ENCODE measurements at places on chromosomes 7 and 10.

DNA sequence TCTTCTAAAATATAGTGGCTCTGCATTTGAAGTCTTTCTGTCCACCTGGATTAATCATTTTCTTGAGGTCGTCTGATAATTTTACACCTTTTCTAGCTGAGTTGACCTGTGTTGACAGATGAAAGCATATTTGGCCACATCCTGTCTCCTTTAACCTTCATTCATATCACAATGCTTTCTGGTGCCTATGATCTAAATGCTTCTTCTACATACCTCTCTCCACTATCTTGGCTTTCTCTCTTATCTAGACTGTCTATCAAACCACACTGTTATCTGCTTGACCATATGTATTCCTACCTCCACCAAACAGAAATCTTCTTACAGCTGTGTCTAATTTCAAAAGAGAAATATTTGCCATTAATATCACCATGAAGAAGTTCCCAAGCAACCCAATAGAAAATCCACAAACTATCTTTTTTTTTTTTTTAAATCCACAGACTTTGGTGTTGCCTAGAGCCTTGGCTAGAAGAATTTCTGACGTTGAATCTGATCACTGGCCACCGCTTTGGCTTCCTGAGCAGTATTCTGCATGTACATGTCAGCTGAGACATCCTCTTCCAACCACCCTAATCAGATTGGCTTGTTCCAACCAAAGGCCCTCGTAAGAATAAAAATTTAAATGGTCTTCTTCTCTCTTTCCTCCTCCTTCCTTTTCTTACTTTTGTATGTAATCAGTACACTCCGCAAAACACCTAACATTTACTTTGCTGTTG lies 66.3 kb upstream of the SP4 start:
- no peak for DNase-seq

DNA sequence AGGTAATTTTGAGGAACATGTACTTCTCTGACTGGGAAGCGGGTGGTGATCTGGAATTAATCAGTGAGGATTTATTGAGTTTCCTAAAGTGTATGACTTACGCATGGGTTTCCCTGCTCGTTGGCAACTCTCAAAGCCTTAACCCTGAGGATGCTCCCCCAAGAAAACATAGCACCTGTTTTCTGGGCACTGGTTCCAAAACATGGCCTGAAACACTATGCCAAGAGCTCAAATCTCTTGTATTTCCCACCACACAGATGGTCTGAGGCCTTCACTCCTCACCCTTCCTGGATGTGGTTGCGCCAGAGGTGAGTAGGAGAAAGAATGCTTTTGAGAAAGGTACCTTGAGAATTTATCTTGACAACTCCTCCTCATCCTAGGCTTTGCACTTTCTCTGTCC lies 250.4 kb downstream of the FZD1 start:
- no peak for DNase-seq

DNA sequence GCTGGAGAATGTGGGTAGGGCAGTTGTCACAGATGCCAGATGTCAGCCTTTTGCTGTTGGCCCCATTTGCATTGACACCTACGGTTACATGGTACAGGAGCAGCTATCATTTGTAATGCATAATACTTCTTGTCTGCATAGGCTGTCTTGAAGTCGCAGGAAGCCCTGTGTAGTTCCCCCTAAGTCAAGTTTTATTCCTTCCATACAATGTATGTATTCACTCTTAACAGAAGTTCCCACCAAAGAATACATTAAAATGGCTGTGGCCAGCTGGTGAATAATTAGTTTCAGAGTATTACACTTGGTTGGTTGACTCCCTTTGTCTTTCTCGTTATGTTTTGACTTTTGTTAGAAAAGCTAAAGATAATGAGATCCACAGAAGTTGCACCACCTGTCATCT lies 1169.0 kb downstream of the REEP3 start:
- DNase-seq = no peak

- no peak for DNase-seq
Measured at GRCh38 chr10:23116486-23117205, 21.3 kb downstream of the MSRB2 start.

- DNase-seq = no peak
Measured at GRCh38 chr10:85060944-85061343, 732.6 kb downstream of the CCSER2 start.

- DNase-seq = no peak
Measured at GRCh38 chr7:80942261-80943041, 23.6 kb upstream of the SEMA3C start.

DNA sequence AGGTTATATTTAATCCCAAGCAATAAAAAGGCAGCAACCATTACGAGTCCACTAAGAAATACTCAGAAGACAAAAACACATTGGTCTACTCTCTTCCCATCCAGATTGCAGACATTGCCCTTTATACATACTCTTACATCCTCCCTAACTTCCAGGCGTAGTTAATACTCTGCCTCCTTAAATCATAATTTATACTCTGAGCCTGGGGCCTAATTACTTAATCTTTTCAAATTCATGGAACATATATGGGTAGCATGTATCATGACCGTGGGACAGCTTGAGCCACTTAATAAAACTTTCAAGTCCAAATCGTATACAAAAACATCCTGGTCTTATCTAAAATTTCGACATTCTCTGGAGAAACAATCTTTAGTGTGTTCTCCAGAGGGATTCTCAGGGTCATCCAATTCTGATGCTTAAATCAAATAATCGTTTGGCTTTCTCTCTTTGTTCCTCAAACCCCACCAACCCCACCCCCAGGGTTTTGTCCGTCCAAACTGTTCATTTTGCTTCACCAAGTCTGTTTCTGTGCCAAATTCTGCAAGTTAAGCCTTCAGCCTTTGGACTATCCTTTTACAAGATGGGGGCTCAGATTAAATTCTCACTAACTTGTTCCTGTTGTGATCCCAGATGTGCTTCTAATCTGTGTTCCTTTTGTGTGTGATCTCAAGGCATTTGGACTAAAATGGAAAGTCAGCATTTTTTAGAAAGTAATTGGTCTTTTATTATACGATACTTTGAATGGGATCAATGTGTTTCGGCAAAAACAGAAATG lies 86.4 kb downstream of the ADAM12 start:
- DNase-seq = no peak

DNA sequence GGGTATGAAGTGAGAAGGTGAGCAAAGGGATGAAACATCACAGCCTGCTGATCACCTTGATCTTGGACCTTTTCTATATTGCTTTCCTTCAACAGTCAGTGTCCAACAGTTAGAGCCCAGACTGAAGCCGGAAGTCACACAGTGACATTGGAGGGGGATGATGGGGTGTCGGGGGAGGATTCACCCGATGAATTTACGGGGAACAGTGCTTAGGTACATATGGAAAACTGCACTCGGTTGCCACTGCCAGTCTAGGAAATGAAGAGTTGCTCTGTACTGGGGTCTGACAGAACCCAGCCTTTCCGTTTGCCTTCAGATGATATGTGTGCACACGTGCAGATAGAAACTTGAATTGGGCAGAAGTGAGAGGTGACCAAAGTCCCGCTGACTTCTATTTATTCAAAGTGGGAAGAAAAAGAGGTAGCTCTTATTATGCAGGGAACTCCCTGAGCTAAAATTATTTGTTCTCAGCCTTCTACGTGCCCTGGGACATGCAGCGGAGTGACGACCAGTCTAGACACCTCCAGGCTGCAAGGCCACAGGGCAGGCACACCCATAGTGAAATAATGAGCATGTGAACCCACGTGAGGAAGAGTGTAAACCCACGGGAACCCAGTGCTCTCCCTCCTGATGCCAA lies 107.2 kb upstream of the INHBA start:
- DNase-seq = no peak

All from hypothalamus (tissue), 51 donors.